ENCODE measurements at places on chromosomes 6 and 20.

GRCh38 chr6:33604941-33605854, 15.9 kb upstream of the ITPR3 start:
- no peak for DNase-seq

DNA sequence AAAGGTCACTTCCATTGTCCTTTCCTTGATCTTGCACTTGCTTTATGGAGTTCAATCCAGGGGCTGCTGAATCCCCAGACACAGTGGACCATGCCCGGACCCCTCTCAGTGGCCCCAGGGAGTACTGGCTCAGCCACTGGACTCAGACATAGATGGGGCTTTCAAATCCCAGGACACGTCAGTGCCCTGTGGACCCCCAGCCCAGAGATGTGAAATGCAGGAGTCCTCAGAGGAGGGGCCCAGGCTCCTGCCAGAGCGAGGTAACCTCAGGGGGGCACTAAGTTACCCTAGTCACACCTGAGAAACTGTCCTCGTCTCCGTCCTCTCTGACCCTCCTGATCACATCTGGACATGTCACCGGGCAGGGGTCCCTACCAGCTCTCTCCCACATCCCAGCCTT, 18.7 kb upstream of the APMAP start:
- DNase-seq: no peak

DNA sequence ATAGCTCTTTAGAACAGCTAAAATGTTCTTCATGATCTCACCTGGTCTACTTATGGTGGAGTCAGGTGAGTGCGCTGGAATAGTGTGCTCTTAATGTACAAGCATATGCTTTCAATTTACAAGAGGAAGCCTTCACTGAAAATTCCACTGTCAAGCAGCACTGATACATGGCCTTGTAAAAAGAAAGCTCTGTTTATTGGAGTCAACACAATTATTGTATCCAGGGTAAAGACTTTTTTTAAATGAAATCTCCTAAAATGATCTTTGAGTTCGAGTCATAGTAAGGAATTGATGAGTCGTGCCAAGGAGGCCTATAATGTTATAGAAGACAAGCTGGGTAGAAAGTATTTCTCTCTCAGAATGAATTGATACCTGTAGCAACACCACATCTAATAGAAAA, 41.6 kb upstream of the CARMIL1 start:
- no peak for DNase-seq

- no peak for DNase-seq
Observed at GRCh38 chr6:101595276-101595675, 201.8 kb downstream of the GRIK2 start.

DNA sequence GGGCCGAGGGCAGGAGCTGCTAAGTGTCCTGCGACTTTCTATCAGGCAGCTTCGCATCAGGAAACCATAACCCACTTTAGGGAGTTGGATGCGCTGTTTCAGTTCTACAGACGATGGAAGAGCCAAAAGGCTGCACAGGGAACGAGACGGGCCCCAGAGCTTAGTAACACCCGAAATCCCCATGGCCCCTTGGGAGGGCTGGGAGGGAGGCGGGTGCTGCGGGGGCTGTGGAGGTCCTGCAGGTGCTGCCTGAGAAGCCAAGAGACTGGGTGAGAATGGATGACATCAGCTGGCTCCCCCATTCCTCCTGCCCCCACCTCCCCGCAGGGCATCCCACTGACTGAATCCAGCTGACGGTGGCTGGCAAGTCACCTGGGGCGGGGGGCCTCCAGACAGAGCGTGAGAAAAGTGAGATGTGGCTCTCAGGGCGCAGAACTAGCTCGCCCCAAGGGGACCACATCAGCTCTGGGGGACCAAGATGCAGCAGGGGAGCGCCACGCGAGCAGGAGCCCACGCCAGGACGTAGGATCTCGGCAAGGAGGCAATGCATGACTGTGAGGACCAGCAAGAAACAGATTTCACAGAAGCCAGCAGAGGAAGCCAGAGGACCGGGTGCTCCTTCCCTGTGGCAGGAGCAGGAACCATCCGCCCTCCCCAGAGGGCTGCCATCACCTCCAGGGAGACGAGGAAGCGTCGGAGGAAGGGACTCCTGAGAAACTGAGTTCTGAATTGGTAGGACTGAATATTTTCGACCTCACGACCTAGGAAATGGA, 36.8 kb downstream of the PNLDC1 start:
- no peak for DNase-seq

DNA sequence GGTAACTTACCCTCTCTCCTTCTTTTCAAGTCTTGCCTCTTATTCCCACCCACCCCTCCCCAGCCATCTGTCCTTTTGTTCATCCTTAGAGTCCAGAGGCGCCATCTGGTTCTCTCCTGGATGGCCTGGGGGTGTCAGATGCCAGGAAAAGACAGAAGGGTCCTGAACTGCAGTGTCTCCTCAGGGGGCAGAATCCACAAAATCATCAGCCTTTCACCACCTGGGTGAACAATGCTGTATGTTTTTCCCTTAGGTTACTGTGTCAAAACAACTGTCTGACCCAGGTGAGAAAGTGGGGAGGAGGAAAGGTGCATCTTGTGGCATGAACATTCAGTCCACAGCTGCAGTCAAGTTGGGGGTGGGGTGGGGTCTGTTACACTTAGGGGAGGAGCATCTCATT, 47.9 kb upstream of the FYN start:
- no peak for DNase-seq

DNA sequence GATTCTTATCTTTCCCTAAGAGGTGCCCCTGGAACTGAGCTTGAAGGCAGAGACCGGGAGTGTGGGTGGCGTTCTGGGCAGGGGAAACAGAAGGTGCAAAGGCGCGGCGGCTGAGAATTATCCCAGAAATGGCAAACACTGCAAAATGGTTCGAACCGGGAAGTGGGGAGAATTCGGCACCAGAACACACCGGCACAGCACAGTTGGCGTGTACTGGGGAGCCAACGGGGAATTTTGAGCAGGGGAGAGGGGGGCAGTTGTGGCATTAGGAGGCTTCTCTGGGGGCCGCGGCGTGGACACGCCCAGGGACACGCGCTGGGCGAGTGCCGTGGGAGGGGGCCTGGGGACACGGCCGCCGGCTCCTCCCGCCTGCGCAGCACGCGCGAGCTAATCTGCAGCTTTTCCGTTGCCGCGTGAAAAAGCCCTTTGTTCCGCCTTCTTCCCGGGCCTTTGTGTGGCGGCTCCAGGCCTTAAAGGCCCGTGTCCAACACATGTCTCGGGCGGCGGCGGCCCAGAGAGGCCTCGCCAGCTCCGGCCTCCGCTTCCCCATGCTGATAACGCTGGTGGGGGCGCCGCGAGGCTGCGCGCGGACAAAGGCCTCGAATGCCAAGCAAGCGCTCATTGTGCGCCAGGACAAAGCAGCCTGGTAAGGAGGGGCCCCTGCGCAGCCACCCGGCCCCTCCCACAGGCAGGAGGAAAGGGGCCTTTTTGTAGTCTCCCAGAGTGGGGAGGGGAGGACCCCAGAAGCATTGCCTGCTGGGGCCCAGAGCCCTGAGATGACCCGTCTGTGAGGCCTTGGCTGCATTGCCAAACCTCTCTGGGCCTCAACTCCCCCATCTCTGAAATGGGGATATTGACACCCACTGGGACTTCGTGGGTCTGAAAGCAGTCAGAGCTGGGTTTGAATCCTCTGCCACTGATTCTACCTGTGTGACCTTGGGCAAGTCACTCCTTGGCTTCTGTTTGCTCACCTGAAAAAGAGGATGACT, 82.8 kb downstream of the CD40 start:
- no peak for DNase-seq

DNA sequence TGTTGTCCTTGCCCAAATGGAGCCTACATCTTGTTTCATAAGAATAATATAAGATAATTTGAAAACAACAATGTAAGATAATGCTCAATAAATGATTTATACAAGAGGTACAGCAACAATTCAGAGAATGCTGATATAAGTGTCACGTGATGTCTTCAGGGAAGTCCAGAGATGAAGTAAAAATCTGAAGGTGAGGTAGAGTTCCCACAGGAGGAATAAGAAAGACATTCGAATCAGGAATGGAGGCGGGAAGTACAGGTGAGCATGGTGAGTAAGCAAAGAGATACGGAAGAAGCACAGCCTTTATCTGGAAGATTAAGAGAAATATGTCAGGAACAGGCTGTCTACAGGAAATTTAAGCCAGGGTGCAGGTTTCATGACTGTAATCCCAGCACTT, 165.9 kb upstream of the MARCKS start:
- no peak for DNase-seq

- DNase-seq: no peak
Observed at GRCh38 chr6:51640021-51640420, 447.4 kb downstream of the PKHD1 start.

DNA sequence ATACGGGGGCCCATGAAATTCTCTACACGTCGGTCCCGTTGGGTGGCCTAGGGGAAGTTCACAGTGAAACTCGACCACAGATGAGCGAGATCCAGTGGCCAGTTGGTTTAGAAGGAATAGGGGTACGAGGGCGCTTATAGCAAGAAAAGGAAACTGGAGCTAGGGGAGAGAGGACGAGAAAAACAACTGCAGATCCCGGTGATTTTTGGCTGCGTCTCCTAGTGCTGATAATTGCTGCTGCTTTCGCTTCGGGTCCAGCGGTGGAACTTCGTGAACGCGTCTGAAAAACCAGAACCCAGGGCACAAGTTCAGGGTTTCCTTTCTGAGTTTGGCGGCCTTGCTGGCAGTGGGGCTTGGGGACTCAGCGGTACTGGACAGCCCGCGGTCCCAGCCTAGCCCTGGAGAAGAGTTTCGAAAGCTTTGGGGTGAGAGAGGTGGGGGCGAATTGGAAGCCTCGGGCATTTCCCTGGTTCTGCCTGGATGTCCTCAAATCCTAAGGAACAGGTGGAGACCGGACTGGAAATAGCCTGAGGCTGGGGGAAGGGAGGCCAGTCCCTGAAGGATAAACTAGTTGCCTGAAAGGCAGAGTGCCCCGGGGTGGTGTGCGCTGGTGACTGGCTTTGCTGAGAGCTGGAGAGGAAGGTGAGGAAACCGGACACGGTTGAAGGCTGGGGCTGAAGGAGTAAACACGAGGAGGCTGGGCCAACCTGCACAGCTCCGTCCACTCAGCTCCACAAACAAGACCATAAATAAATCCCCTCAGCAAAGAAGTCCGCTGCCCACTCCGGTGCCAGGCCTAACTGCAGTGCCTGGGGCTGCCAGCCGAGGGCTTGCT, 793 bp downstream of the GMPR start:
- peak; percentile 52 for DNase-seq

DNA sequence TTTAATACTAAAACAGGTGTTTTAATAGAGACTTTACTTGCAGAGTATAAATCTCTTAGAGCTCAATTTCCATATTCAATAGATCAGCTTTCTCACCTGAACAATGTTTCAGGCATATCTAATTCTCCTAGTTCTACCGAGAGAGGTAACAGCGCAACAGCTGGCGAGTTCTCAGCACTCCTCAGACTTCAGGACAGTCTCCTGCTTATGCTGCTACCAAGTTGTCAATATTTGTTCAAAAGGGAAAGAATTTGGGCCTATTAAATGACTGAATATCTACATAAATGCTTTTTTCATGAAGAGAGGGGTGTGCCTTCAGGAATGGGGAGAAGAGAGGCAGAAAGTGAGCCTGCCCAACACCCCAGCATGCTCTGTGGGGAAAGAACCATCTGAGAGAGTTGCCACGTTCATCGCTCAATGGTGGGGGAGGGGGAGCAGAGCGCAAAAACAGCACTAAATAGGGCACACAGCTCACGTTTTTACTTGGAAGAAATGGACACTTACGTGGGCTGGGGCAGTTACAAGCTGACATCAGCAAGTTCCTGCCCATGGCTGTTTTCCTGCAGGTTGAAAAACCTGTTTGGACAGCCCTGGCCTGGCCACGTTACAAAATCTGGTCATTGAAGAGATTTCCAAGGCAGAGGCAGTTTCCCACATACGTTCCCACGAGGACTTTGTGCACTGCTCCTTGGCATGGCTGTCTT, 38.0 kb downstream of the EZR start:
- DNase-seq: no peak

- no peak for DNase-seq
Observed at GRCh38 chr20:2304180-2304579, 8.4 kb downstream of the TGM3 start.

DNA sequence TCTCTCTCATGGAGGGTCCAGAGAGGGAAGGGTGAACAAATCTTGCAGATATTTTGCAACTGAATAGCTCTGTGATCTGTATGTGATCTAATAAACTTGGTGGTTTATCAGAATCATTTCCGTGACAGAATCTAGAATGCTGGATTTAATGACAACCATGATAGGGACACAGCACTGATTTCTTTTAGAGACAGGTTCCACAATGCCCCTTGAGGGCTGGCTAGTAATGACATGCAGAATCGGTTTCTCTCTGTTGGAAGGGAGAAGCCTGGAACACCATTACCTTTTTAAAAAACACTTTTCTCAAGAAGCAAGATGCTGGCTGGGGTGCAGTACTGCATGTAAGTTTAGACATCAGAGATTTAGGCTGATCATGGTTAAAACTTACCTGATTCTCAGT, 313.4 kb downstream of the CDH26 start:
- no peak for DNase-seq

DNA sequence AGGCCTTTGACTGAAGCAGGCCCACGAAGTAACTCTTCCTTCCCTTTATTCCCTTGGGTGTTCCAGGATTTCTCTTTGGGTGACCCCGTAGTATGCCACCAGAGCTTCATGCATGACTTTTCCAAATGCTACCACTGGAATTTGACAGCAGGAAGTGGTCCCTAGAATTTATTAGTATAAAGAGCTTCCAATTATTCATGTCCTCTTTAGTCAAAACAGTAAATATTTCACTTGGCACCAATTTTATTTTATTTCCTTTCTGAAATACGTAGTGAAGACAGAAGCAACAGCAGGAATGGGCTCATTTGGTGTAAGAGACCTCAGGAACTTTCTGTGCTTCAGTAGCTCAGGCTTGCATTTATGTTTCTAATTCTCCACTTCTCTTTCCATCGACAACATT, 151.3 kb downstream of the LCA5 start:
- DNase-seq: no peak

DNA sequence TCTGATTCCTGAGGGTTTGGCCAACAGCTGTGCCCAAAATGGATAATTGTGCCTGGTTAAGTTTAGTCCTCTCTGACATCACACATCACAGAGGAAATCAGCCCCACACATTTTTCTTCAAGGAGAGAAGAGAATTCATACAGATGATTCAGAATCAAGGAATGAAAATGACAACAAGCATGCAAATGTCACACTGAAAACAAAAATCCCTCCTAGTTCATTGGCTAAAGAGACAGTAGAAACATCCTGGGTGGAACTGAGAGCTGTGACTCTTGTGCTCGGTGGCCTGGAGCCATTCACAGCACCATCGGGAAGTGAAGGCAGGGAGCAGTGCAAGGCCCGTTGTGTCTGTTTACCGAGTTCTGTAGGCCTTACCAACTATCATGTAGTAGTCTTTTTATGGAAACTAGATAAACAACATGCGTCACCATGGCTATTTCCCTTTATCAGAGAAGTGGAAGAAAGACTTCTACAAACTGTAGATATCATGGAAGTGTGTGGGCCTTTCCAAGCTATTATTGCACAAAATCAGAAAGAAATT, 81.7 kb upstream of the TENT5A start:
- DNase-seq: no peak

- DNase-seq: no peak
Observed at GRCh38 chr20:38962928-38963401, 821 bp downstream of the DHX35 start.

GRCh38 chr20:2296524-2297356, 939 bp downstream of the TGM3 start:
- DNase-seq: no peak

GRCh38 chr6:22445946-22446345, 123.4 kb upstream of the HDGFL1 start:
- DNase-seq: no peak

Data from epithelial cell of proximal tubule (primary cell).